Stimulated activated CD4-positive, alpha-beta T cell treated with anti-CD3 and anti-CD28 coated beads, Interleukin-1b, Interleukin-23, amount 100 ng/mL, for 1 hour (primary cell): ENCODE measurements at places on chromosomes 12 and 14.

- no peak for DNase-seq
Measured at GRCh38 chr14:97350894-97351731, 553.9 kb downstream of the VRK1 start.

GRCh38 chr12:9698681-9699080 lies 29.2 kb downstream of the CLEC2D start:
- DNase-seq: no peak

- no peak for DNase-seq
Measured at GRCh38 chr12:25472453-25472852, 80.6 kb downstream of the LMNTD1 start.

GRCh38 chr12:116804051-116804450 lies 65.9 kb downstream of the RNFT2 start:
- no peak for DNase-seq

GRCh38 chr12:2294651-2295475 lies 242.1 kb downstream of the CACNA1C start:
- DNase-seq: no peak
